NCI-H2171 treated with DMSO at 0.1 percent for 48 hours (cell line): ENCODE measurements at places on chromosomes 2 and 18.

DNA sequence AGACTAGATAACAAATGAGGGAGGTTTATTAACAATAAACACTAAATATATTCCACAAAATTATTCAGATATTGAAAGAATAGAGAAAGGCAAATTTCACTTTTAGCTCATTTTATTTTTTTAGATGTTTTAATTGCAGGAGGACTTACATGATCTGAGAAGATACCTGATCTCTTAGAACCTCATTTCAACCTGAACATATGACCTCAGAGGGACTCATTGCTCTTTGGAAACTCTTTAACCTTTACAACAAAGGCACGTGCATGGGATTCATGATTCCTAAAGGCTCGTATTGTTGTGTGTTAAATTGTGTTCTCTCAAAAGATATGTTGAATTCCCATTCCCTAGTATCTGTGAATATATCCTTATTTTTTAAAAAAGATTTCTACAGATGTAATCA, 35.7 kb upstream of the ITGA4 start:
- DNase-seq: no peak

DNA sequence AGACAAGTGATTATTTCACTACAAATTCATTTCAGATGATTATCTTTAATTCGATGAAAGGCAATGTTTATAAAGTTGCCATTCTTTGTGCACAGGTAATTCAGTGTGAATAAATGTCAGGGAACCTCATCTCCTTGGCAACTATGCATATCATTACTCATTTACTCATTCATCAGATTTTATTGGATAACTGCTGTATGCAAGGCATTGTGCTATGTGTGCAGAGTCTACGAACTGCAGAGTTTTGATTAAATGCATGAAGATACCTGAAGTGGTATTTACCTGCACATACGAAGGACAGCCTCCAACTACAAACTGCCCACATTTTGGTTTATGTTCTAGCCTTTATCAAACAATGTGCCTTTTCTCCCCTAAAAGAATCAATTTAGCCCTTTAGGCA, 3.5 kb downstream of the RND3 start:
- DNase-seq: no peak

GRCh38 chr2:86068136-86068588, 37.5 kb downstream of the POLR1A start:
- peak; percentile 28 for DNase-seq

- no peak for DNase-seq
Measured at GRCh38 chr2:131577812-131578211, 50.1 kb downstream of the CCDC74A start.

GRCh38 chr2:239400596-239401066, at the start of gene HDAC4:
HDAC4 (minus strand) TSS chr2:239401020; CDS start chr2:239352699, 48,321 bp downstream.
- DNase-seq: no peak

DNA sequence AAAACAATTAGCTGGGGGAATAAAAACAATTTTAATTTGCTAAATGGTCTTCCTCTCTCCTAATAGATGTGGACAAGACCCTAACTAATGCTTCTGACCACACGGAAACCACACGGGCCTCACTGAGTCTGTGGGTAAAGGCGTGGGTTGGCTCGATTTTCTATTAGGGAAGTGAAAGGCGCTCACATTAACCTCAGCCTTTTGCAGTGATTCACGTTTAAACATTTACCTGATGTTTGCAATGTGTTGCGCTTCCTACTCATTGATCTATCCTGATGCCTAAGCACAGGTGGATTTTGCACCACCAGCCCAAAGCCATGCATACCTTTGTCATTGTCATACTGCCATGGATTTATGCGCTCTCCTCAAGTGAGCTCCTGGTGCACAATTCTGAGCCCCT, 35.6 kb upstream of the NRP2 start:
- DNase-seq: no peak

GRCh38 chr2:177254433-177255226, 9.9 kb downstream of the NFE2L2 start:
- DNase-seq: no peak

GRCh38 chr2:16870491-16871076, 204.9 kb upstream of the CYRIA start:
- no peak for DNase-seq

DNA sequence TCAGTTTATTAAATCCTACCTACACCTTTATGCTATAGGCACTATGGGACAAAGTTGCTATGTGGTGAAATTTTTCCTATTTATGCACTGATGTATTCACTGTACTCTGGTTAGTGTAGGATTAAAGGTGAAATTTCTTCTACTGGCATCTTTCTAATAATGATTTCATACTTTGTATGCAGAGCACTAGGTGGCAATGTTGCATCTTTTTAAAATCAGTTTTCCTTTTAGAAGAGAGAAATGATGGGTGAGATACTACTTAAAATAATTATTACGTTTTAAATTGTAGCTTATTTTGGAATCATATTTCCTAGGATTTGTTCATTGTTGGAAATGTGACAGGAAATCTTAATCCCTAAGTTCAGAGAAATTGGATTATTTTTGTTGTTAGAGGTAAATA, 150.9 kb downstream of the CD8B2 start:
- peak; percentile 75 for DNase-seq

GRCh38 chr18:59627414-59627813, 69.8 kb downstream of the CCBE1 start:
- DNase-seq: no peak

- DNase-seq: no peak
Measured at GRCh38 chr2:242022550-242023290, 153.2 kb downstream of the RTP5 start.

- no peak for DNase-seq
Measured at GRCh38 chr2:24913911-24914310, 6.1 kb downstream of the ADCY3 start.

DNA sequence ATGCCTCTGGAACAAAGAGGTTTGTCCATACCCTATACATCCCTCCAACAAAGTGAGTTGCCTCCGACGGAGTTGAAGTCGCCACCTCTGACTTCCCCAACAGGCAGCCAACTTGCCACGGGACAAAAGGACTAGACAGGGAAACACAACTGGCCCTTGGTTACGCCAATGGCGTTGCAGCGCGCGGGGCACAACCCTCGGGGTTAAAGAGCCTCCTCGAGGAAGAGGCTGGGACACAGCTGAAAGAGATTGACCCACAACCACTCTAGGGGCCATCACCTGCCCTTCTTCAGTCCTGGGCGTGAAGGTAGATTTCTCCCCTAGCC, 545 bp downstream of the GTF3C2 start:
- no peak for DNase-seq

- peak; percentile 32 for DNase-seq
Measured at GRCh38 chr2:225457482-225457881, 58.0 kb downstream of the NYAP2 start.

DNA sequence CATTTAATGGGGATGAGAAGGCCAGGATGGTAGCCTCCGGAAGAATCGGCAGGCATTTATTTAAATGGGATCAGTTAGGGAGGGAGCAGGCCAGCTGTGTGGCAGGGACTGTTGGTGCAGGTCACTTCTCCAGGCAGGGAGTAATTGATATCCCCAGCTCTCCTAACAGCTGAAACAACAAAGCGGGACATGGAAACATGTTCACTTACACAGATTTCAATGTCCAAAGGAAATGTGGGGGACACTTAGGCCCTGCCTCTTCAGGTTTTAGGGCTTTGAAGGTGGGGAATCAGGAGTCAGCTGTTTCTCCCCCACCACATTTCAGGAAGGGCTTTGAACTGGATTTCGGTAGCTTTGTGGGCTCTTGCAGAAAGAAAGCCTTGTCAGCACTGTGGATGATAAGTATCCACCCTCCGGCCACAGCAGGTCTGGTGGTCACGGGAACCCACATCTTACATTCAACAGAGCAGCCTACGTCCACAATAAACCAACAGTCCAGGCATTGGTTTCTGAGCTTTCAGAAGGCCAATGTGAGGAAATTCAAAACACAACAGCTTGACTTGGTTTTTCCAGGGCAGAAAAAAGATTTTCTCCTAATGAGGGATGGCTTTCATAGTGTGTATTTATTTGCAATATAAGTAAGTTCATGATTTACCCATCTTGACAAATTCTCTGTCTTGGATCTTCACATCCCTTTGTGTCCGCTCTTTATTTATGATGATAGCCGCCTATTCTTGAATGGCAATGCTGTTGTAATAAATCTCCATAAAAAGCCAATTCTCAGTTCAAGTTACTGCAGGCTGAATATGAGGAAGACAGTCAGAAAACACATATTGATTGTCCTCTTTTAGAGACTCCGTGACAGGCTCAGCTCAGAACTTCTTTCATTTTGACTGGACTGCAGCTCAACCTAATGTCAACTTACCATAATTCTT, 96.6 kb upstream of the NRP2 start:
- DNase-seq: no peak

DNA sequence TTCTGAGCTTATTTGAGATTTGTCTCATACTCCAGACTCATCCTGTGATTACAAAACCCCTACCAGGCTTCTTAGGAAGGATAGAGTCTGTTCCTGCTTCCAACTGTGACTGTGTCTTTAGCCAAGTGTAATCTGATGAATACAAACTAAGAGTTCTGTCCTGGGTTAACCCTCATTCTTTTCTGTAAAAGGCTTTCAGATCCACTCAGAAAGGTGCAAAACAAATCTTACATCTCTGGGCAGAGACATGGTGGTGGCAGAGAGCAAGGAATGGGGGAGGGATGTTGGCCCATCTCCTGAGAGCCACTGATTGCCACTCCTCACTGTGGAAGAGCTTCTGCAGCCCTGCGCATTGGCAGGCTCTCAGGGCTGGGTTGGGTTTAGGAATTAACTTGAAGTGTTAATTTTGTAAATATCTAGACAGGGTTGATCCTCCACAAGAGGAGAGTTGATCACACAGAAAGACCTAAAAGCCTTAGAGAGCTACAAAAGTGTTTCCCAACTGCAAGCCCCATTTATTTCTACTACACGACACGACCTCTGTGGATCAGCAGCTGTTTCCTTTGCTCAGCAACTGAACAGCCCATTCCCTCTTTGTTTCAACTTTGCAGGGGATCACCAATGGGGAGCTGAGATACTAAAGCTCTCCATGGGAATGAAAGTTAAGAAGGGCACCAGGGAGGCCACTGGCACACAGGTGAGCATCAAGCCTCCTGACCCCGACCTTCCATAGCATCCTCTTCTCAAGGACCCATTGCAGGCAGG, 23.7 kb upstream of the SPTBN1 start:
- DNase-seq: no peak

DNA sequence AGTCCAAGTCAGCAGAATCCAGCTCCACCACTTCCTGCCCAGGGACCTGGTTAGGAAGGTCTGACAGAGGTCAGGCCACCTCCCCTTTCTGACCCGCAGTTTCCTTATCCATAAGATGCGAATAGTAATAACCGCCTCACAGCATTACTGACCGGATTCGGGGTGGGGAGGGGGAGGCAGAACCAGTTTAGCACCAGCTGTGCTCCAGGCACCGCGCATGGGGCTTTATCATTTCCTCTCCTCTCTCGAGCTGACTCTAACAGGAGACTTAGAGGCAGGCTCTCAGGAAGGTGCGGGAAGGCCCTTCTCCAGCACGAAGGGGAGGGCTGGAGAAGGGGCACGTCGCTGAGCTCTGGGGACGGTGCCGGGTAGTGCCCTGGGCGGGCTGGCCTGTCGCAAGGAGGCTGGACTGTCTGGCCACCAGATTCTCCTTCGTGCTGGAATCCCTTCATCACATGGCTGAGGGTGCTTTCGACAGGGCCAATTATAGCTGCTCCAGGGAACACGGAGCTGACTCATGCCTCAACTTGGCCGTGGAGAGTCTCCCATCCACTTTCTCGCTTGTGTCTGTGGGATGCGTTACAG, 5.7 kb downstream of the EHD3 start:
- DNase-seq: no peak
